ENCODE measurements at places on chromosomes 11 and 22.

GRCh38 chr11:120022617-120023016 lies 115.3 kb downstream of the TRIM29 start:
- DNase-seq = no peak

DNA sequence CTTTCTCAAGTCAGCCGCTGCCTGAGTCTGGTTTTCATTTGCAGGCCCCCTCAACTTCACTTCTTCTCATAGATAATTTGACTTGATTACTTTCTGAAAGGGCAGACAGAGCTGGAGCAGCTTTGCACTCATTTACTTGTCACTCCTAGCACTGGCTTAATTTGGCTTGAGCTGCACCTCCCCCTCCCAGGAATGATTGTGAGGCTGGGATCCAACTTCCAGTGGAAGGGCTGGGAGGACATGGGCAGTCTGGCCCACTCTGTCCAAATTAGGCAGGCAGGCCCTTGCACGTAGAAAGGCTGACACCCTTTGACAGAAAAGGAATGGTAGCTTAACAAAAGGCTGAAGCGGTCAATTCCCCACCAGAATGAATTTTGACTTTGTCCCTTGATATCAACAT lies 453.9 kb downstream of the ETS1 start:
- no peak for DNase-seq

- no peak for DNase-seq
Measured at GRCh38 chr22:44519886-44520285, 21.9 kb upstream of the RTL6 start.

- peak; percentile 4 for DNase-seq
Measured at GRCh38 chr11:23732026-23732425, 764.8 kb upstream of the LUZP2 start.

GRCh38 chr11:78402847-78403246 lies 14.8 kb downstream of the GAB2 start:
- no peak for DNase-seq
